ENCODE measurements at places on chromosomes 12 and 14. TPM values are rescaled to one million over a fixed set of nuclear protein-coding genes. Genes with fewer than 3 reads are reported as not detected.

The SERPINA10 gene
- not detected for total RNA-seq

The GALC gene
- total RNA-seq, result 10.9 TPM

The TSHR gene
- total RNA-seq, result not detected

The ADAMTS20 gene
- total RNA-seq, result not detected

The ZFYVE1 gene
- total RNA-seq, result 8.8 TPM

The MYH6 gene
- 0.03 TPM for total RNA-seq

The KRT4 gene
- 3.9 TPM for total RNA-seq

The CPNE6 gene
- total RNA-seq, result 0.16 TPM

The METTL3 gene
- 47.9 TPM for total RNA-seq

The DDX11 gene
- total RNA-seq, result 42.2 TPM

The ALX1 gene
- 5.2 TPM for total RNA-seq

The NELL2 gene
- 0.06 TPM for total RNA-seq

The PLA2G1B gene
- not detected for total RNA-seq

The LHX5 gene
- total RNA-seq, result 0.07 TPM

The CAPS2 gene
- total RNA-seq, result 0.38 TPM

The CAPZA3 gene
- not detected for total RNA-seq

The ERO1A gene
- total RNA-seq, result 63.9 TPM

The GPD1 gene
- total RNA-seq, result 0.17 TPM

The CD163 gene
- 0.15 TPM for total RNA-seq

The LRRIQ1 gene
- total RNA-seq, result 1.0 TPM

The WNT1 gene
- 0.24 TPM for total RNA-seq

The KRT6A gene
- 6.5 TPM for total RNA-seq

The ADGRD1 gene
- total RNA-seq, result 0.45 TPM

The DAO gene
- total RNA-seq, result not detected

The RTL1 gene
- 0.19 TPM for total RNA-seq

The RAD9B gene
- total RNA-seq, result 0.09 TPM

The NYNRIN gene
- total RNA-seq, result 0.26 TPM

The FAM234B gene
- 3.8 TPM for total RNA-seq

The PTHLH gene
- 17.9 TPM for total RNA-seq

The STYK1 gene
- 0.30 TPM for total RNA-seq

The TOMM20L gene
- total RNA-seq, result not detected

The ASCL1 gene
- not detected for total RNA-seq

The RHOJ gene
- total RNA-seq, result not detected

The PROX2 gene
- total RNA-seq, result not detected

The TSPAN8 gene
- total RNA-seq, result 0.65 TPM

The METTL1 gene
- total RNA-seq, result 47.0 TPM

The ZDHHC17 gene
- total RNA-seq, result 15.7 TPM

The NRIP2 gene
- total RNA-seq, result not detected

The USP15 gene
- total RNA-seq, result 31.8 TPM

The GPR65 gene
- total RNA-seq, result not detected

The PTPN21 gene
- total RNA-seq, result 6.4 TPM

The ITFG2 gene
- total RNA-seq, result 18.3 TPM

The FAM181A gene
- total RNA-seq, result not detected

The ITPK1 gene
- 52.0 TPM for total RNA-seq

The ERG28 gene
- total RNA-seq, result 16.3 TPM

The DNAI7 gene
- total RNA-seq, result 0.18 TPM

The KERA gene
- total RNA-seq, result not detected

The FCF1 gene
- total RNA-seq, result 38.3 TPM

The STAB2 gene
- total RNA-seq, result not detected

The KLRC1 gene
- not detected for total RNA-seq

The CMKLR1 gene
- total RNA-seq, result 0.05 TPM

The APOF gene
- total RNA-seq, result not detected

The DLGAP5 gene
- 31.4 TPM for total RNA-seq
